ENCODE measurements at places on chromosomes 2 and 18.

DNA sequence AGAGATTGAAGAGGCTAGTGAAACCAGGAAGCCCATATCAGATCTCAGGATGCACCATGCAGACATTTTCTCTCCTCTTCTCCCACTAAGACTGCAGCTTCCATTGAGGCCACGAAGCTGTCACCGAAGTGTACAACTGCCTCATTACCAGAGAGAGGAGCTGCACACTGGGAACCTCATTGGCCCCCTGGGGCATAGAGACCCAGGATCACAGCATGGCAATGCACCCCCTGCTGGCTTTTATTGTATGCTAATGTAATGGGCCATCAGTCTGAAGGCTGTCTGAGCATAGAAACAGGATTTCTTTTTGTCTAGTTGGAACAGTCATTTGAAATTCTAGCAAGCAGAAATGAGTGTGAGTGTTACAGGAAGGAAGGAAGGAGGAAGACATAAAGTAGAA lies 861.6 kb upstream of the CELF4 start:
- DNase-seq: peak; percentile 31

DNA sequence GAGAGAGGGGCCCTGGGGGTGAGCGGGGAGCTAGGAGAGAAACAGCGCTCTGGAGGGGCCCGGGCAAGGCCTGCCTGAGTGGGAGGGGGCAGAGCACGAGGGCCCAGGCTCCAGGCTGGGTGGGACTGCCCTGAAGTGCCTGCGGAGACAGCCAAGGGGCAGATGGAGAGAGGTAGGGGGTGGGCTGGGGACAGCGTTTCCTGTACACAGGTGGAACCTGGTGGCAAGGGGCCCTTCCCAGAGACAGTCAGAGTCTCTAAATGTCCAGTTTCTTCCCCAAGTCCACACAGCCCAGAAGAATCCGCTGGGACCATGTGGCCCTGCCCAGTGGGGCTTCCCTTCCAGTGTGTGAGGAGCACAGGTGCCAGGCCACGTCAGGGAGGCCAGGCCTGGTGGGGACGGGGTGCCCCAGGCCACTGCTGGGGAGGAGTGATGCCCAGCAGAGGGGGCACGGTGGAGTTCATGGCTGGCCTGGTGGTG lies 1.7 kb upstream of the GPR35 start:
- no peak for DNase-seq

- DNase-seq: no peak
Measured at GRCh38 chr18:74722237-74722636, 124.6 kb downstream of the ZNF407 start.

GRCh38 chr2:46392561-46393346 lies 86.6 kb upstream of the TMEM247 start:
- DNase-seq: no peak

DNA sequence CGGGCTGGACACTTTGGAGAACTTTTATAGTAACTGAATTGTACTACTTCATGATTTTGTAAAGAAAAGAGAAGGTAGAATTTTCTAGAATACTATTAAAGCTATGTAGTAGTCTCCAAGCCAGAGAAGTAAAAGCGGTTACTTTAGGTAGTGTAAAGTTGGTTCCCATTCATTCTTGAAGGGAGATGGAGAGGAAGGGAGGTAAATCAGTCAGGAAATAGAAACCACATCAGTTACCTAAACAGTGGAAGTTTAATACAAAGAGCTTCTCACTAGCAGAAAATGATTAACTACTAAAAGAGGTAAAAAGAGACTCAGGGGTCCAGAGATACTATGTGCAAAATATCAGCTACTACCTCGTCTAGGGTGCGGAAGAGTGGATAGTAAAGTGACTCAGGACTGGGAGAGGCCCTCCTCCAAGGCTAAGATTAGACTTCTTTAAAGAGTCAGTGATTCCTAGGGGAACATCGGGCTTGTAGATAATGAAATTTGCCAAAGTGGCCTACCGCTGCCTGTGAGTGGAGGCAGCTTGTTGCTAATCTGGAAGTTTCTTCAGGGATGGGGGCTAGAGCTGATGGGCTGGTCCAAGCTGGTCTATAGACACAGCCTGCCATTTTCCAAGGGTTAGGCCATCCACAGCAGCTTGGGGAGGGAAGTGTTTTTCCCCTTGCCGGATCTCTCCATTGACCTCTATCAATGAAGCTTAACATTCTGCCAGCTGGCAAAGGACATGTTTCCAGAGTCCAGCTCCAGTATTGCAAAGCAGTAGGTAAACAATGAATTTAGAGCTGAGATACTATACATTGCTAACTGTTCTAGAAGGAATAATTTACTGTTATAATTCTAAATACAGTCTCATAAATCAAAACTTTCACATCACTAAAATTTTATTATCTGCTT lies 246.4 kb upstream of the BOD1L2 start:
- DNase-seq: no peak

DNA sequence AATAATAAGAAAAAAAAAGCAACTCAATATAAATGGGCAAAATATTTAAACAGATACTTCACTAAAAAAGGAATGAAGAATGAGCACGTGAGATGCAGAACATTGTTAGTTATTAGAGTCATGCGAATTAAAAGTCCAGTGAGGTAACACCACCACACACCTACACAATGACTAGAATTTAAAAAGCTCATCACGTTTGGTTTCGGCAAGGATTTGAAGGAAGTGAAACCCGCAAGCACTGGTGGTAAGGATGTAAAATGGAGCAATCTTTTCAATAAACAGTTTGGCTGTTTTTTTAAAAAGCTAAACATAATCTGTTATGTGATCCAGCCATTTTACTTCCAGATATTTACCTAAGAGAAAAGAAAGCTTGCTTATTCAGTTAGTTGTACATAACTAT lies 1181.6 kb upstream of the CELF4 start:
- DNase-seq: no peak

DNA sequence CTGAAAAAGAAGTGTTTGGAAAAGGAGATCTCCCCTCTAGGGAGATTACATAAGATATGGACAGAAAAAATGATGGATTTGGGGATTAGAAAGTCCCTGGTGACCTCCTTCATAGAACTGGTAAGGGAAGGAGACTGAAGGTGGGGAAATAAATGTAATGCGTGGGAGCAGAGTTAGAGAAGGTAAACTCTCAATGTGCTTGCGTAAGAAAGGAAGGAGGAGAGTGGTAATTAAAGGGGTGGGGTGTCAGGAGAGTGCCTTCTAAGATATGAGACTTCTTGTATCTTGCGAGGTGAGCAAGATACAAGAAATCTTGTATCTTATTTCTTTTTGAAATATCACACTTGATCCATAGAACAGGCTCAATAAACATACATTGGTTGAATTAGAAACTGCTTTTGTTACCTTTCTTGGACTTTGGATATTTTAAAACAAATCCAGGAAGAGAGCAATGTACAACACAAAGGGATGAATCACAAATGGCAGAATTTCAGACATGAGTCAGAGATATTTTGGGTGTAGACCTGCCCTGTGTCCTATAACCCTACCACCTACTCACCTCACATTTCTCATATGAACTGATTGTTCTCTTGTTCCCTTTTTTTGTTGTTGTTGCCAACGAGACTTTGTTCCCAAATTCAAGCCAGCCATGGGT lies 342.4 kb downstream of the INSIG2 start:
- DNase-seq: no peak

DNA sequence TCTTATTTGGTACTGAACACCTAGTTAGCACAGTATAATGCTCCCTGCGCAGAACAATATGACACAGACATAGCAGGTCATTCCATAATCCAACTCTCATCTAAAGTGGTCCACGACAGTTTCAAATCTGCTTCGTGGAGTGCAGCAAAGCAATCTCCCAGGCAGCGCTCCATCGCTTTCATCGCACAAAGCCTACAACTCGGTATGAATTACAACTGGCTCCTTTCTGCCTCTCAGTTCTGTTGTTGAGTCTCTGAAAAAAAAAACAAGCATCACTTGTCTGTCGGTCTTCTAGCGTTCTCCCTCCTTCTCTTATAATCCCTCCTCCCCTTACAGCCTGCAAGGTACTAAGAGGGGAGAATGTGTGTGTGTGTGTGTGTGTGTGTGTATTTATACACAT lies 123.5 kb downstream of the FIGN start:
- DNase-seq: no peak

- DNase-seq: no peak
Measured at GRCh38 chr2:127660291-127660578, 14.3 kb downstream of the GPR17 start.

- no peak for DNase-seq
Measured at GRCh38 chr18:24398540-24398939, 916 bp upstream of the OSBPL1A start.

DNA sequence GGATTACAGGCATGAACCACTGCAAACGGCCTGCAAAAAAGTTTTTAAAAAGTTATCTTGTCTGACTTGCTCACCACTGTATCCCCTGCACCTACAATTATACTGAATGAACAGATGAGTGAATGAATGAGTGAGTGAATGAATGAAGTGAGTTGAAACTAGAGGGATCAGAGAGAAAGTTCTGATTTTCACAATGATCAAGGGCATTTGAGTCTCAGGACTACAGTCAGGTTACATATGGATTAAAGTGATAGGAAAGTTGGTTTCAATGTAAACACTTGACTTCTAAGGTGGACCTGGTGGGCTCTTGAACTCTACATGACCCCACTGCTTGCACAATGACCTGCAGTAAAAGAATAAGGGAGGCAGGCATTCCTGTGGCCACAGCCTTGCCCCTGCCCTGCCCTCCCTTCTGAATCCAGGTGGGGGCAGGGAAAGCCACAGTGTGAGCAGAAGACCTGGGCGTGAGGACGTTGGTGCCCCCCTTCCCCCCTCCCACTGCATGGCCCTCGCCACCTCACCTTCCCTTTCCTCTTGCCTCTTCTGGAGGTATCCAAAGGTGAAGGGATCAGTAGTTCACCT lies 10.7 kb downstream of the C2orf80 start:
- DNase-seq: no peak

DNA sequence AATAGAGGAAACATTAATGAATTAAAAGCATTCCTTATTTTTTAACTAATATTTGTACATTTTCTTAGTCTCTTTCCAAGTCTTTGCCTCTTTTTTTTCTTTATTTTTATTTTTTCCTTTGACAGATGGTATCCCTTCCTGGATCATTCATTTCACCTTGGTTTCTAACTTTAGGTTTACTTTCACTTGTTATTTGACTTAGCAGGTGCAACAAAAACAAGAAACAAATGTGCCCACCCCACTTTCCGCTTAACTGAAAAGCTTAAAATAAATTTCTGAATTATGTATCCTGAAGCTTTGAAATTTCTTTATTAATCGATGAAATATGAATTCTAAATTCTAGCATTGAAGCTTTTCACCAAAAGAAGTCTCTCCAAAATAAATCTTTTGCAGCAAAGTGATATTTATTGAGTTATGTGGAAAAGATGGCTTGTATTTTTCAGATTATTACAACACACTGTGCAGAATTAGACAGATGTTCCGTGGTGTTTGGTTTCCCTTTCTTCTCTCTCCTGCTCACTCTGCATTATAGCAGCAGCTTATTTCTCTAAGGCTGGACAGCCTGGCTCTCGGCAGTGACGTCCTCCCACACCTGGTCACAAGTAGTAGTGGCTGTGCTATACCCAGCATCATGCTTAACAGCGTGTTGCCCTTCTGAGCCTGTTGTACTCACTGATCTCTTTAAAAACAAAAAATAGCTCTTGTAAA lies 99.1 kb upstream of the ZNF397 start:
- DNase-seq: no peak

DNA sequence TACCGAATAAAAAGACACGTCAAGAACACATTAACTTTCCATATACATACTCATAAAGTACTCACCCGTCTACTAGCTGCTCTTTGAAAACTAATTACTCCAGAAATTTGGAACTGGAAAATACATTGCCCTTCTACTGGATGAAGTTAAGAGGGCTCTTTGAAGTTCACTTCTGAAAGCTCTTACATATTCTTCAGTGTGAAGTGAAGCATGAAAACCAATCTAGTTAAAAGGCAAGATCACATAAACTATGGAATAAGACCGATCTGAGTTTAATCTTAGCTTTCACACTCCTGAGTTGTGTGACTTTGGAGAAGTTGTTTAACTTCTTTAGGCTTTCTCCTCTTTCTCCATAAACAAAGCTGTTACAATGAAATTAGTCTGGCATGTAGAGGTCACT lies 38.5 kb downstream of the REV1 start:
- no peak for DNase-seq

- no peak for DNase-seq
Measured at GRCh38 chr2:142223309-142223708, 92.5 kb upstream of the LRP1B start.

GRCh38 chr2:60868589-60869273 lies 12.6 kb upstream of the REL start:
- DNase-seq: no peak

GRCh38 chr2:54267577-54267976 lies 11.5 kb upstream of the TSPYL6 start:
- no peak for DNase-seq

DNA sequence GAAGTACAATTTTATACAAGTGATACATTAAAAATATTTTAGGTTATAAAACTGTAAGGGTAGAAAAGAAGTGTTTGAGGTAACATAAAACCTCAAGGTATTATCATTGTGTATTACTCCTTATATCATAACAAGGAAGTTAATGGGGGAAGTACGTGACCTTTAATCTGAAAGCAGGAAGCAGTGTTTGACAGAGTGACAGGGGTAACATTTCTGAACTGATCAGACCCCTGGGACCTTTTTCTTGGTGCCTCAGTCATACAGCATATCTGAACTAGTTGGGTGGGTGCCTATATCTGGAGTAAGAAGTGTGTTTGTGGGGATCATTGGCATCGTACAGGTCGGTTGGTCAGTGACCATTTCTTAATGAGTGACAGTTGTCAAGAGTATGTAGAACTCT lies 43.0 kb downstream of the MALT1 start:
- DNase-seq: no peak

DNA sequence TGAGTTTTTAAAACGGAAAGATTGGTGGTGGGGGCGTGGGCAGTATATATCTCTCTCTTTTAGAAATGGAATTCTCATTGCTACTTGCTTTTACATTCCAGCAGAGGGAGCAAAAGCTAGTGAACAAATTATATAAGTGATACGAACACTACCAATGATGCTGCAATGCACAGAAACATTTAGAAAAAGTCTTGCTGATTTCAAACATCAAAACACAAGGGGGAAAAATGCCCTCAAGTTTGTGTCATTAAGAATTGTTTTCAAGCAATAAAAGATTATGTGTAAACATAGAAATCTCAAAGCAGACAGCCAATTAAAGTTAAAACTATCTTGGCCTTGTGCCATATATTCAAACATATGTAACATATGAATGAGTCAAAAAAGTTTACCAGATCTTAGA lies 296.3 kb upstream of the KCNJ3 start:
- no peak for DNase-seq

- DNase-seq: no peak
Measured at GRCh38 chr2:65436824-65437221, 4.4 kb upstream of the SPRED2 start.

DNA sequence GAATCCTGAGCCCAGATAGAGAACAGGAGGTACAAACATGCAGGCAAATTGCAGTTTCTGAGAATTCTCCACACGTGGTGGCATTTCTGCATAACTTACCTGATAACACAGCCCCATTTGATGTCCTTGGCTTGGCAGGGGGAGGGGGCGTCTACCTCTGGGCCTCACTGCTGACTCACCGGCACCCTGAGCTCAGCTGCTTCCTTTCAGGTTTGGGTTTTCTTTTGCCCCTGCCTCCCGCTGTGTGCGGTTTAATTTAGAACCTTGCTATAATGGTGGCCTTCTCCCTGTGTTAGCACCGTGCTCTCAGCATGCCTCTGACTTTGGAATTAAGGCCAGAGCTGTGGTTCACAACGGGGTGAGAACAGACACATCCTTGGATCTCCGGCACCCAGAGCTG lies 4.4 kb downstream of the CTIF start:
- no peak for DNase-seq

GRCh38 chr2:120332384-120332783 lies 13.6 kb upstream of the INHBB start:
- no peak for DNase-seq

All from NCI-H1436 treated with DMSO at 0.1 percent for 48 hours (cell line).